Skeletal muscle cell (primary cell): ENCODE measurements at places on chromosomes 12 and 14.

DNA sequence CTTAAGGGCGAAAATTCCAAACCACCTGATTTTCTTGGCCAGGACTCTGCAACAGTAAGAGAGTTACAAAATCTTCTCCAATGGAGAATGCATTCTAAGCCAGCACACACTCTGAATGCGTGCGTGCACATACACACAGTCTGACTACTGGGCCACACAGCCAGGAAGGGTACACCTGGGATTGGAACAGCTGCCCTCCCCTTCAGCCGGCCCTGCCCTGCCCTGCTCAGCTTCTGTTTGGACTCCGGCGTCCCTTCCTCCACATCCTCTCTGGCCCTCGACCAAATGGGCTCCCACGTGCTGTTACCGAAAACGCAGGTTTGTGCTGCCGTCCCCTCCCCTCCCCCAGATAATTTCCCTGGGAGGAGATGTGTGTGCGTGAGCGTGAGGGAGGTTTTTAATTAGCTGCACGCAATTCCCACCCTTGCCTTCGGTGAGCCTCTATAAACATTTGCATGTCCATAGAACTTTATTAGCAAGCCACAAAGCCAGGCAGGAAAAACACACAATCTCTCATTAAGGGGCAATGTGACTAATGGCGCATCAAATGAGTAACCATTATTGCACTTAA lies 43.0 kb downstream of the CCNK start:
- no peak for DNase-seq

- no peak for DNase-seq
Measured at GRCh38 chr14:51188566-51189185, 51.4 kb upstream of the TMX1 start.

GRCh38 chr12:25835385-25835784 lies 123.1 kb upstream of the RASSF8 start:
- DNase-seq, result no peak

- no peak for DNase-seq
Measured at GRCh38 chr12:31321186-31321896, 4.6 kb downstream of the SINHCAF start.

GRCh38 chr12:2259369-2259768 lies 206.6 kb downstream of the CACNA1C start:
- DNase-seq, result no peak

GRCh38 chr14:70995211-70995610 lies 88.0 kb downstream of the PCNX1 start:
- no peak for DNase-seq
